ENCODE measurements at places on chromosomes 12 and 14. TPM values are rescaled to one million over a fixed set of nuclear protein-coding genes. Genes with fewer than 3 reads are reported as not detected.

The FOXM1 gene
- polyA plus RNA-seq = 30.7 TPM

The FOXG1 gene
- polyA plus RNA-seq = not detected

The PDE3A gene
- 28.0 TPM for polyA plus RNA-seq

The LMBR1L gene
- polyA plus RNA-seq = 103 TPM

The NGB gene
- polyA plus RNA-seq = not detected

The C12orf75 gene
- 75.6 TPM for polyA plus RNA-seq
